ENCODE measurements at places on chromosomes 12 and 14.

GRCh38 chr12:109711596-109712461, 1.8 kb upstream of the FAM222A start:
- DNase-seq = no peak

DNA sequence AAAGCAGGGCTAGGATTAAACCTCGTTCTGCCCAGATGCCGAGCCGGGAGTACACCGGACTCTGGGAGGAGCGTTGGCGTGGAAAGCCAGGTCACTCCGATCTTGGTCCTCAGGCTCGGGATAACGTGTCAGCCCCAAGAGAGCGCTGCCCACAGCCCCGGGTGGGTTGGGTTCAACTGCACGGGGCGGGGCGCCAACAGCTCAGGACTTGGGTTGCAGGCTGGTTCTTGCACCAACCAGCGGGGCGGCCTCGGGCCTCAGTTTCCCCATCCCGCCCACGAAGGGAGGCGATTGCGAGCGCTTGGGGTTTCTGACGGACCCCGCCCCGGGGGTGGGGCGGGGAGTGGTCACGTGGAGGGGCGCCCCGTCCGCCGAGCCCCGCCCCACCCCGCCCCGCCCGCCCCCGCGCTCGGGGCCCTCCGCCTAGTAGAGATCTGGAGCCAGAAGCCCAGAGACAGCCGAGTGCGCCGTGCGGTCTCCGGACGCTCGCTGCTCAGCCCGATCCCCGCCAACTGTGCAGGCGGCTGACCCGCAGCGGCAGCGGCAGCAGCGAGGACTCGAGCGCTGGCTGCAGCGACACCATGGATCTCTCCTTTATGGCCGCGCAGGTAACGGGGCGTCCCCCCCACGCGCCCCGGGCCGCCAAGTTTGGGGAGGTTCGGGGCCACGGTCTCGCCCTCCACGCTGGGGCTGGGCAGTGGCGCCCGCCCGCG, at the start of gene C14orf132:
C14orf132 (plus strand) TSS at position 443 of the 713 bp plus-strand sequence; CDS start at position 582, 139 bp downstream.
- DNase-seq = no peak

DNA sequence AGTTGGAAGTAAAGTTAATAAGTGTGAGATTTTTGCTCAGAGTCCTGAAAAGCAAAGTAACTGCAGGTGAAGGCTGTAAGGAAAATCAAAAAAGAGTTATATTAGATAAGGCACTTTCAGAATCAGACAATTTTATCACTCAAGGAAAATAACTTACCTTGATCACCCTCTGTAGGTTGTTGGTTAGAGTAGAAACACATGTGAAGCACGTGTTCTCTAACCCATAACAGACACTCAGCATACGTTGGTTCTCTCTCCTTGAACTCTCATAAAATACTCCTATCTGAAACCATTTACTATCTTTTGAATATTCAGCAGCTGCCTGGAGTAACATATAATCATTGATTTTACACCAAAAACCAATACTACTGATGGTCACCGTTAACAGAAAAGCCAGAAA, 335.5 kb downstream of the KCNH5 start:
- DNase-seq = no peak

DNA sequence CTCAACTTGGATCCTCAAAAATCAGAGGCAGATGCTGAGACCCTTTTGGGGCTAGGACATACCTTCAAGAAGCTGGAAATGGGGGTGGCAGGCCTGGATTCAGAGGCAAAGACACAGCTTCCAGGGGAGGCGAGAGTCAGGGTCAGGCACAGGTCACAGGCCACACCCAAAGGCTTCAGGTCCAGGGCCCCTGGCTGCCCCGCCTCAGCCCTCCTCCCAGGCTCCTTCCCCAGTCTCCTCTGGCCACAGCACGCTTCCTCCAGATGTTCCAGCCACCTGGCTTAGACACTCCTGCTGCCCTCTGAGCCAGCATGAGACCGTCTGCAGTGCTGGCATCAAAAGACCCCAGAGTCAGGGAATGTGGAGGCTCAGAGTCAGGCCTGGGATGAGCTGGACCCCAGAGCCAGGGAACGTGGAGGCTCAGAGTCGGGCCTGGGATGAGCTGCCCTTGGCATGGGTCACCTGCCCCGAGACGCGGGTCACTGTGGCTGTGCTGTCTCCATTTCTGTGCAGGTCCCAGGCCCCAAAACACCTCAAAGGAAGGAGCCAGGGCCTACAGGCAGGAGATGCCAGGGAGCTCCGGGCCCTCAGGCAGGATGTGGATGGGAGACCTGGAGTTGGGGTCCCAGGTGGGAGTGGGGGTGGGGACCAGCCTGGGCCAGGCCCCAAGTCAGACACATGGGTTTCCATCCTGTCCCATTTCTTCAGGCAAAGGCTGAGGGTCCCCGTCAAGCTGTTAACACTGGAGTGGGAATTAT, 58.9 kb downstream of the DIO3 start:
- DNase-seq = no peak

GRCh38 chr14:74949191-74949601, 6.2 kb downstream of the PGF start:
- no peak for DNase-seq

- no peak for DNase-seq
Measured at GRCh38 chr12:77648716-77649115, 182.0 kb upstream of the NAV3 start.

GRCh38 chr12:132251310-132251709, 78.1 kb downstream of the GALNT9 start:
- DNase-seq = no peak

DNA sequence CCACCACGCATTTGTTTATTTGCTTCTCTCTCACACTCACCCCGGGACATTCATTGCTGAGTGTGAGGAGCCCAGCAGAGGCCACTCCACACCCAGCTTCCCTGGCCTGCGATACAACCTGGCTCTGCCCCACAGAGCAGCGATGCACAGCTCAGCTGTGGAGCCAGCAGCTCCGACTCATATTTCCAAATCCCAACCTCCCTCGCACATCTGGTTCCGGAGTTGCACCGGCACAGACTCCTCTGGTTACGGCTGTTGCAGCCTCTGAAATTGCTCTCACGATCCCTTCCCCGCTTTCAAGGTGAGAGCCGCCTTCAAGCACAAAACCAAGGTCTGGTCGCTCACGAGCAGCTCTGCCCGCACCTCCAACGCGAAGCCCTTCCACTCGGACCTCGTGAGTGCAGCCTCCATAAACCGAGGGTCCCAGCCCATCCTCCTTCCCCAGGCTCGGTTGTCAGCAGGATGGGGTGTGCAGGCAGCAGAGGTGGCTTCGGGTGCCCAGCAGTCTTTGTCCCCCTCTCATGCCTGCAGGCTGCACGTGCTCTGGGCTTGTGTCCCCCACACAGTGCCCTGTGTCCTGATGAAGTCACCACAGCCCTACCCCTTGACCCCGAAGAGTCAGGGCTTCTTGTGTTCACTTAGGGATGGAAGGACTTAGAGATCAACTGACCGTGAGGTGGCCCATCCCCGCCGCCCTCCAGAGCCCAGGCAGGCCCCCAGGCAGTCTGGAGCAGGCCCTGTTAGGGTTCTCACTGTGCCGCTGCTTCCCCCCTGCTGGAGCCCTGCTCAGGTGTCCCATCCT, 184.3 kb downstream of the ADGRD1 start:
- DNase-seq = no peak

DNA sequence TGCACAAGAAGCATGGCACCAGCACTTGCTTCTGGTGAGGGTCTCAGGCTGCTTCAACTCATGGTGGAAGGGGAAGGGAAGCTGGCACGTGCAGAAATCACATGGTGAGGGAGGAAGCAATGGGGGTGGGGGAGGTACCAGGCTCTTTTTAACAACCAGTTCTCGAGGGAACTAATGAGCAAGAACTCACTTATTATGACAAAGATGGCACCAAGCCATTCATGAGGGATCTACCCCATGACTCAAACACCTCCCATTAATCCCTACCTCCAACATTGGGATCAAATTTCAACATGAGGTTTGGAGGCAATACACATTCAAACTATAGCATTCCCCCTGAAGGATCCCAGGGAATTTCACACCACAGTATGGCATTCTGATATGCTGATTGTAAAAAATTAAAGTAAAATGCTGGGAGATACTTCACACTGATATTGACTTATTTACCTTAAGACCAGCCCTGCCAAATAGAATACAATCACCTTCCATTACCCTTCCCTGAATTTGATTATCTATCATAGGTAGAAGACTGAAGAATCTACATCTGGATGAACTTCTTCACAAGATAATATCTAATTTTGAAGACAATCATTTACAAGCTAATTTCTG, 201.7 kb upstream of the PLXNC1 start:
- DNase-seq = peak; percentile 28

DNA sequence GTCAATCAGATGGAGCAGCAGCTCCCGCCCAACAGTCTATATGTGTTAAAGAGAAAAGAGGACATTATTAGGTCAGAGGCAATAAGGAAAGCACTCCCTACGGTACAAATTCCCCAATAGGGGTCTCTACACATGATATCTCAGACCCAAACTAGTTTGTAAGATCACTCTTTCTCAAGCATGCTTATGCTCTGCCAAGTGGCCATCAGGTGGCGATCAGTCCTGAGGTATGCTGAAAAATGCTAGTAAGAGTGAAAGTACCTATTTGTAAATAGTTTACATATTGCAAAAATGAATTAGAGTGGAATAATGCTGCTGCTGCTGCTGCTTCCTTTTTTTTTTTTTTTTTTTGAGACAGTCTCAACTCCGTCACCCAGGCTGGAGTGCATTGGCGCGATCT, 61.0 kb downstream of the CPM start:
- peak; percentile 27 for DNase-seq

GRCh38 chr14:43674273-43674672, 832.8 kb downstream of the FSCB start:
- DNase-seq = no peak

GRCh38 chr12:80815351-80815750, 98.6 kb downstream of the MYF5 start:
- no peak for DNase-seq

GRCh38 chr14:29236848-29237247, 470.3 kb downstream of the FOXG1 start:
- peak; percentile 59 for DNase-seq

DNA sequence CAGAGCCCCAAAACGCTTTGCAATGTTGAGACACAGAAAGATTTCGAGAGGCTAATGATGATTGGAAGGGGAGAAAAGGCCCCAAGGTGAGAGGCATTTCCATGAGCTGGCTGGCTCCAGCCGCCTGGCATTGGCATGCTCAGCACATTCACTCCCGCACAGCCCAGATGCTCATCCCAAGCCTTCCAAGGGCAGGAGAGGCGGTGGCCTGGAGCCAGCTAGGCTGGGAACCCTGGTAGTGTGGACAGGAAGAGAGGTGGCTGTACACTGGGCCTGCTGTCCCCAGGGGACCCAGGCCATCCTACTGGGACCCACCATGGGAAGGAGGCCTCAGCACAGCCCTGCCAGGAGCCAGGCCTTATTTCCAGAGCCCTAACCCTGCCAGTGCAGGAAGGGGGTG, 72.2 kb downstream of the SPTB start:
- DNase-seq = no peak

DNA sequence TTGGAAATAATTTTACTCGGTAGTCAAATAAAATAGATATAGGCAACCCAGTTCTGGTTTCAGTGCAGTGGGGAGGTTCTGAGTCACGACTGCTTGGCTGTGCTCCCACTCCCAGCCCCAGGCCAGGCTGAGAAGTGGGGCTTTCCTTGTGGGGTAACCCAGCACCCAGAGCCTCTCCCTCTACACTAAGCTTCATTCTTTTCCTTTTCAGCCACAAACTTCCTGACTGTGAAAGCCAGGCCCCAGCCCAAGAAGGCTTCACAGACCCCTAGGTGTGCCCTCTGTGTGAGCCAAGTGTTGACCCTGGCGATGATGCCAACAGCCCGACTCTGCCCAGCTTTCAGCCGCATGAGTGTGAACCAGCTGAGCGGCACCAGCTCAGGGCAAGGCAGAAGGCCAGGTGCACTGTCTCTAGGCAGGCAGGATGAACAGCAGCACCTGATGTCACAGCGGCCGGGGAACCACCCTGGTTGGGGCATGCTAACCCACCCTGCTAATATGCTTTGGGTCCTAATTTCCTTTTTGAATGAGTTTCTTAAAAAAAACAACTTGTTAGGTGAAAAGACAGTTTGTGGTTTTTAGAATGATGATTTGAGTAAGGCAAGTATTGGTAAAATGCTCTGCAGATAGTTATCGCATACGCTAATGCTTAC, 42.2 kb upstream of the ATP23 start:
- peak; percentile 34 for DNase-seq

GRCh38 chr12:8681129-8681884, 16.5 kb upstream of the RIMKLB start:
- DNase-seq = peak; percentile 55

- DNase-seq = peak; percentile 45
Measured at GRCh38 chr14:64504897-64505794, 576 bp downstream of the ZBTB1 start.

- no peak for DNase-seq
Measured at GRCh38 chr12:49632986-49633702, 9.8 kb downstream of the PRPF40B start.

- no peak for DNase-seq
Measured at GRCh38 chr12:131226345-131227265, 272.9 kb downstream of the ADGRD1 start.

DNA sequence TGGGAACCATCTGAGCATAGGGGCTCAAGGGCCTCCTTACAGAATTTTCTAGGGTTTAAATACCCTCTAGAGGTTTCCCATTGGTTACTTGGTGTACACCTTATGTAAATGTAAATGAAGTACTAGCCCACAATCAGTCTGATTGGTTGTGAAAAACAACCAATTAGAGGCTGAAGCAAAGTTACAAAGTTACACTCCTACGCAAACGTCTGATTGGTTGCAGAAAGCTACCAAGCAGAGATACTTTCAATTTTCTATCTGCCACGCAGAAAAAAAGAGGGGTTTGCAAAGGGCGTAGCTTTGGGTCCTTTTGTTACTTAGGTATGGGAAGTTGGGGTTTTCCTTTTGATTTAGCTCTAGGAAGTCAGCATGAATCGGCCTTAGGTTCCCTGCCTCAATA, 1.8 kb upstream of the TMEM19 start:
- no peak for DNase-seq

GRCh38 chr12:1593174-1594005, 991 bp downstream of the FBXL14 start:
- no peak for DNase-seq

GRCh38 chr14:100406505-100407131, 83.5 kb downstream of the SLC25A47 start:
- no peak for DNase-seq

GRCh38 chr12:1603269-1603993, 9.1 kb upstream of the FBXL14 start:
- DNase-seq = no peak

DNA sequence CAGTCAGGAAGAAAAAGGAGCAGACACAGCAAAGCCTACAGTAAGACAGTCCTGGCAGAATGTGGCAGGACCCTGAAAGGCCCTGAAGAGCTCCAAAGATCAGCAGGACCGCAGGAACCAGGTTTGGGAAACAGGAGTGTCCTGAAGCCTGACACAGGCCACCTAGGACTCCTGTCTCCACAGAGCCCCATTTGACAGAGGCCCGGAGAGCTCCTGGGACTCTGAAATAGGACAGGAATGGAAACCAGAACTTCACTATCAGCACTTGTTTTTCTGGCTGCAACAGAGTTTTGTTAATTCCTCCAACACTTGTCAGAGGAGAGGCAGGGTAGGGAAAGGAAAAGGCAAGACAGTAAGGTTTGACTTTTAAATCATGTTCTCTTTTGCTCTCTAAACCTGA, 12.9 kb downstream of the STXBP6 start:
- DNase-seq = no peak

- no peak for DNase-seq
Measured at GRCh38 chr14:56660677-56661389, 81.2 kb downstream of the TMEM260 start.

GRCh38 chr12:104637604-104638003, 180.9 kb downstream of the CHST11 start:
- DNase-seq = no peak
